ENCODE measurements at places on chromosomes 5 and 9.

GRCh38 chr5:10625700-10626472 lies 62.0 kb downstream of the ANKRD33B start:
- peak overlapping the region; percentile 10 for H3K27ac ChIP-seq
- H3K4me3 ChIP-seq = no peak overlapping the region
- DNase-seq = no peak
- H3K4me1 ChIP-seq = peaks cover 26% of the 10 kb centered on the region

- DNase-seq = no peak
- no peaks in the 10 kb centered on the region for H3K27me3 ChIP-seq
- H3K4me3 ChIP-seq = no peak overlapping the region
- no peaks in the 10 kb centered on the region for H3K4me1 ChIP-seq
- no peak overlapping the region for H3K27ac ChIP-seq
Observed at GRCh38 chr5:106877881-106878280, 792.9 kb downstream of the EFNA5 start.

- no peaks in the 10 kb centered on the region for H3K4me1 ChIP-seq
- no peak for DNase-seq
- H3K4me3 ChIP-seq = no peak overlapping the region
Observed at GRCh38 chr5:154575546-154576428, 97.8 kb upstream of the HAND1 start.

DNA sequence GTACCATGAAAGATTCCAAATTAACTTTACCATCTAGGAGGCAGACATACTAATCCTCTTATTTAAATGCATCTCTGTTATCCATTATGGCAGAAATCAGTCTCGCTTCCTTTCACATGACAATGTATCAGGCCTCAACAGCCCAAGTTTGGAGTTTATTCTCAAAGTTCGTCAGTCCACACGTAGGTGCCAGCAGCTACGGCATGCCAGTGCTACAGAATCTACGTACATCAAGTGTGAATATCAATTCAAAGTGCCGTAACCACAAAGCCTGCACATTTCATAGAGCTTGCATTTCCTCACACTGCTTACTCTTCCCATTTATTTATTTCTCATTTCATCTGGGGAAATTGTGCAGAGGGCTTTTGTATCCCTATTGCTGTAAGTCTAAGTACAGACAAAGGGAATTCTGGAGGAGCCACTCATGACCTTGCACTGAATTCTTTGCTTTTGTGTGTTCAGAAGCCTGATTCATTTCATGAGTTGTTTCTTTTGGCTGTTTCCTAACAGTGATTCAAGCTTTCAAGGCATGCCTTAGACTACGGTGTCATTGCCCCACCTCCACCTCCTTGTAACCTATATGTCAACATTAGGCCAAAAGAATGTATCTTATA lies 10.0 kb downstream of the ENC1 start:
- no peaks in the 10 kb centered on the region for H3K36me3 ChIP-seq
- no peaks in the 10 kb centered on the region for H3K27me3 ChIP-seq
- H3K27ac ChIP-seq = no peak overlapping the region

GRCh38 chr5:101877451-101877850 lies 418.6 kb downstream of the SLCO4C1 start:
- H3K27me3 ChIP-seq = no peaks in the 10 kb centered on the region
- no peaks in the 10 kb centered on the region for H3K4me1 ChIP-seq
- no peaks in the 10 kb centered on the region for H3K36me3 ChIP-seq
- H3K4me3 ChIP-seq = no peak overlapping the region
- DNase-seq = no peak

GRCh38 chr9:12538842-12539579 lies 154.2 kb upstream of the TYRP1 start:
- no peak overlapping the region for H3K27ac ChIP-seq
- H3K27me3 ChIP-seq = no peaks in the 10 kb centered on the region
- H3K4me3 ChIP-seq = no peak overlapping the region
- H3K36me3 ChIP-seq = no peaks in the 10 kb centered on the region
- no peaks in the 10 kb centered on the region for H3K4me1 ChIP-seq

GRCh38 chr5:58041884-58042283 lies 418.0 kb downstream of the PLK2 start:
- no peaks in the 10 kb centered on the region for H3K36me3 ChIP-seq
- H3K4me1 ChIP-seq = no peaks in the 10 kb centered on the region
- no peak for DNase-seq
- no peaks in the 10 kb centered on the region for H3K27me3 ChIP-seq
- no peak overlapping the region for H3K4me3 ChIP-seq

- no peak overlapping the region for H3K4me3 ChIP-seq
- H3K4me1 ChIP-seq = no peaks in the 10 kb centered on the region
Observed at GRCh38 chr9:9538766-9539165, 1074.0 kb downstream of the PTPRD start.

DNA sequence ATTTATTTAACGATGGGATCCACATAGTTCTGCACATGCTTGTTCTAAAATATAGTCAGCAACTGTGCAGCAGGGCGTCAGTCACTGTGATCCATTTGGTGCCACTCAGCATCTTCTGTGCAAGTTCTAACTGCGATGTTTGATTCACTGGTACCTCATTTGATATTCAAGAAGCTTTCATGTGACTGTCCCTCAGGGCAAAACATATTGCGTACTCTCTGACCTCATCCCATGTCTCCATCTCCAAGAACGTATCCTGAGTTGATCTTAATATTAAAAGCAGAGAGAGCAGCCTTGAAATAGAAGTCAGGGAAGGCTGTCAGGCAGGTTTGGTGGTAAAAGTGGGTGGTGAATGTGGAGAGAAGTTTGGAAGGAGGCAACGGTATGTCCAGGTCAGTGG lies 116.5 kb upstream of the ATP10B start:
- DNase-seq = no peak
- H3K36me3 ChIP-seq = no peaks in the 10 kb centered on the region
- no peak overlapping the region for H3K27ac ChIP-seq
- peaks cover 3% of the 10 kb centered on the region for H3K27me3 ChIP-seq

GRCh38 chr9:81825846-81826516 lies 102.2 kb upstream of the SPATA31D4 start:
- H3K27ac ChIP-seq = no peak overlapping the region
- no peaks in the 10 kb centered on the region for H3K27me3 ChIP-seq
- no peaks in the 10 kb centered on the region for H3K36me3 ChIP-seq
- no peak for DNase-seq

- DNase-seq = peak; percentile 48
- peak overlapping the region; percentile 51 for H3K4me3 ChIP-seq
- H3K4me1 ChIP-seq = peaks cover 15% of the 10 kb centered on the region
- H3K36me3 ChIP-seq = no peaks in the 10 kb centered on the region
- H3K27me3 ChIP-seq = peaks cover 13% of the 10 kb centered on the region
Observed at GRCh38 chr5:997001-997474, 11.6 kb upstream of the NKD2 start.

- H3K36me3 ChIP-seq = no peaks in the 10 kb centered on the region
- no peak for DNase-seq
- no peaks in the 10 kb centered on the region for H3K27me3 ChIP-seq
- H3K4me3 ChIP-seq = no peak overlapping the region
Observed at GRCh38 chr5:39400713-39401578, 23.8 kb downstream of the DAB2 start.

DNA sequence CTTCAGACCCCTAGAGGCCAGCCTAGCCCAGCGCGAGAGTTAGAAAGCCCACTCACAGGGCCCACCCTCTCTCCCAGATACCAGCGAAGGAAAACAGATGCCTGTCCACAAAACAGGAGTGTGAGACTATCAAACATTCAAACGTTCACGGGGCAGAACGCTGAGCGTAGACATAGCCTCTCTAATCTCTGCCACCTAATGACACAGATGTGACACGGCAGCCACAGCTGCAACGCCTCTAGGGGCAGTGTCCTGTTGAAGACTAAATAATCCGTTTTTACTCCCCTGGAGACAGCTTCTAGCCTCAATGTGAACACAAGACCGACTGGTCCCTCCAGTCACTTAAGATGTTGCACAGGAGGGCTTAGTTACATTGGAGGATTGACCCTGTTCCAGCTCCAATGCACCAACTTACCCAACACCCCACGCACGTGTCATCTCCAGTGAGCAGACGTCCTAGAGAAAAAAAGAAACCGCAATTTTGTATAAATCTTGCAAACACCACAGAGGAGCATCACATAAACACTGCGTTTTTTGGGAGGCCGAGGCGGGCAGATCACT lies 14.3 kb downstream of the DIPK1B start:
- peaks cover 23% of the 10 kb centered on the region for H3K4me1 ChIP-seq
- DNase-seq = peak; percentile 52
- H3K27me3 ChIP-seq = peaks cover 2% of the 10 kb centered on the region
- peaks cover 16% of the 10 kb centered on the region for H3K36me3 ChIP-seq

- no peak for DNase-seq
- no peaks in the 10 kb centered on the region for H3K36me3 ChIP-seq
- no peak overlapping the region for H3K27ac ChIP-seq
Observed at GRCh38 chr9:121721770-121722169, 70.3 kb downstream of the DAB2IP start.

GRCh38 chr5:130710596-130710995 lies 454.5 kb downstream of the HINT1 start:
- H3K27ac ChIP-seq = no peak overlapping the region
- no peaks in the 10 kb centered on the region for H3K36me3 ChIP-seq
- no peak overlapping the region for H3K4me3 ChIP-seq
- H3K27me3 ChIP-seq = peaks cover 5% of the 10 kb centered on the region

GRCh38 chr9:38182321-38182720 lies 113.3 kb upstream of the SHB start:
- no peaks in the 10 kb centered on the region for H3K36me3 ChIP-seq
- peaks cover 8% of the 10 kb centered on the region for H3K4me1 ChIP-seq
- no peak for DNase-seq
- H3K27ac ChIP-seq = no peak overlapping the region

- H3K27me3 ChIP-seq = no peaks in the 10 kb centered on the region
- peaks cover 4% of the 10 kb centered on the region for H3K4me1 ChIP-seq
- H3K36me3 ChIP-seq = peaks cover 10% of the 10 kb centered on the region
- DNase-seq = no peak
- H3K27ac ChIP-seq = no peak overlapping the region
Observed at GRCh38 chr5:81633471-81633870, 117.4 kb downstream of the SSBP2 start.

GRCh38 chr5:57989378-57989777 lies 470.5 kb downstream of the PLK2 start:
- no peaks in the 10 kb centered on the region for H3K36me3 ChIP-seq
- H3K4me3 ChIP-seq = no peak overlapping the region
- H3K4me1 ChIP-seq = no peaks in the 10 kb centered on the region
- no peak overlapping the region for H3K27ac ChIP-seq

DNA sequence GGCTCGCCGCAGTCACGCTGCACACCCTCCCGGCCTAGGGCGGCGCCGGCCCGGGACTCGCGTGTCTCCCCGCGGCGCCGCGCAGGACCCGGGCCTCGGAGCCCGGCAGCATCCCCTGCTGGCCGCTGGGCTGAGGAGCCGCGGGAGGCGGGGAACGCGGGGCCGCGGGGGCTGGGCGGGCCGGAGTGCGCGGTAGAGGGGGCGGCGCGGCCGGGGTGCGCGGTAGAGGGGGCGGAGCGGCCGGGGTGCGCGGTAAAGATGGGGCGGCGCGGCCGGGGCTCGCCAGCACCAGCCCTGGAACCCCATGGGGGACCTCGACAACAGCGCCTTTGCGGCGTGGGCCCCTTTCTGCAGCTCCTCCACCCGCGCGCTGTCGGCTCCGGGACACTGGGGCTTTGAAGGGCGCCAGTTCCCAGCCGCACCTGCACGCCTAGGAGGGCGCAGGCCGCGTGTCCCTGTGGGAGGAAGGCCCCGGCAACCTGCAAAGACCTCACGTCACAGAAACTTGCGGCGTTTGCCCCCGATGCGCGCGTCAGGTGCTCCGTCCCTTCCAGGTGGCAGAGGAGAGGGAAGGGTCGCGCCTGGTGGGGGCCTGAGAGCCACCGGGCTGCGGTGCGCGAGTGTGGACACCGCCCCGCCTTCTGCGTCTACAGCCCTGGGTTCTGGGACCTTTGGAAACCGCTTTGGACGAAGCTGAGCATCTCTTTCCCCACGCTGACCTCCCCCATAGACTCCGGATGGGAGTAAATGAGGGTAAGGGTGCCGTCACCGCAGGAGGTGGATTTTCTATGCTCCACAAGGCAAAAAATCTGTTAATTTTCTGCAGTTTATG lies 49.6 kb downstream of the NSUN2 start:
- peak overlapping the region; percentile 42 for H3K4me3 ChIP-seq
- peaks cover 4% of the 10 kb centered on the region for H3K4me1 ChIP-seq
- no peaks in the 10 kb centered on the region for H3K36me3 ChIP-seq
- peaks cover 48% of the 10 kb centered on the region for H3K27me3 ChIP-seq
- H3K27ac ChIP-seq = no peak overlapping the region
- DNase-seq = peak; percentile 66

- DNase-seq = no peak
- peaks cover 18% of the 10 kb centered on the region for H3K4me1 ChIP-seq
- H3K36me3 ChIP-seq = peaks cover 1% of the 10 kb centered on the region
- H3K27me3 ChIP-seq = peaks cover 82% of the 10 kb centered on the region
- no peak overlapping the region for H3K27ac ChIP-seq
Observed at GRCh38 chr5:77632526-77633206, 5.8 kb downstream of the OTP start.

DNA sequence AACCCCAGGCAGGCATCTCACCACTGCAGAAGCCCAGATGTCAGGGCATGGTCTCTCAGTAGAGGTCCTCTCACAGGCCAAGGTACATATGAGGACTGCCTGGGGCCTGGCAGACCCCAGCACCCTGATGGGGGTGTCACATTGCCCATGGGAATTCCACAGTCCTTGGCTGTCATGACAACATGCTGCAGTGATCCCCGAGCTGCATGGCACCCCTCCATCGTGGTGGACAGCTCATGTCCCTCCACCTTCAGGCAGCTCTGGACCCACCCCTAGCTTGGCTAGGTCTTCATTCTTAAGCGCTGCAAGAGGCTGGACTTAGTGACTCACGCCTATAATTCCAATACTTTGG lies 74.1 kb upstream of the LRRTM2 start:
- peaks cover 13% of the 10 kb centered on the region for H3K4me1 ChIP-seq
- no peak for DNase-seq
- H3K27me3 ChIP-seq = no peaks in the 10 kb centered on the region

DNA sequence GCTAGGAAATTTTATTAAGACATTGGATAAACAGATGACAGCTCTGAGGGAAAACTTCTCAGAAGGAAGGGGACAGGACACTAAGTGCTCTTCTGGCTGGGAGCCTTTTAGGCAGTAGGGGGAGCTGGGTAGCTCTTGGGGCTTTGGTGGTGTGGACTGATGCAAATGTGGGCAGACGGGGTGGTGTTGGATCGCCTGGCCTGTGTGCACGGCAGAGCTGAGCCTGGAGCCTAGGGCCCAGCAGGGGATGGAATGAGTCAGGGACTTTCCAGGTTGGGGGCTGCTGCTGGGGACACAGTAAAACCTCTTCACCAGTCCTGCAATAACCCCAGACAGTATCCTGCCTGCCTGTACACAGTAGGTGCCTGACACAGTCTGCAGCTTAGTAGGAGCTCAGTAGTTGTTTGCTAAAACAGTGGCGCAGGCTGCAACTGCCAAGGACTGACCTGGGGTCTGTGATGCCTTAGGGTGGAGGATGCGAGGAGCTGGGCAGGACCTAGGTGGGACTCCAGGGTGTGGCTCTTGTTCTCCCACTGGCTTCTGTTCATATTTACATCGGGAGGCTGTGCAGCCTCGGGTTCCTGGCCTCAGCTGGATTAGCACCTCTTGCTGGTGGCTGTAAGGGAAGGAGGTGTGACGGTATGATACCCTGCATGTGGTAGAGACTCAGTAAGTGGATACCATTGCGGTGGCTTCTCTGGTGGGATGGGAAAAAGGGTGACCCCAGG lies 83.8 kb downstream of the DAB2IP start:
- H3K27ac ChIP-seq = no peak overlapping the region
- peaks cover 22% of the 10 kb centered on the region for H3K4me1 ChIP-seq
- DNase-seq = no peak
- peaks cover 29% of the 10 kb centered on the region for H3K27me3 ChIP-seq

Data from activated naive CD8-positive, alpha-beta T cell treated with anti-CD3 and anti-CD28 coated beads, Interleukin-2, amount 10 ng/mL, durations not matched to agents 7 days and 5 days (primary cell).